SK-MEL-5 (cell line): ENCODE measurements at places on chromosomes 11 and 22.

DNA sequence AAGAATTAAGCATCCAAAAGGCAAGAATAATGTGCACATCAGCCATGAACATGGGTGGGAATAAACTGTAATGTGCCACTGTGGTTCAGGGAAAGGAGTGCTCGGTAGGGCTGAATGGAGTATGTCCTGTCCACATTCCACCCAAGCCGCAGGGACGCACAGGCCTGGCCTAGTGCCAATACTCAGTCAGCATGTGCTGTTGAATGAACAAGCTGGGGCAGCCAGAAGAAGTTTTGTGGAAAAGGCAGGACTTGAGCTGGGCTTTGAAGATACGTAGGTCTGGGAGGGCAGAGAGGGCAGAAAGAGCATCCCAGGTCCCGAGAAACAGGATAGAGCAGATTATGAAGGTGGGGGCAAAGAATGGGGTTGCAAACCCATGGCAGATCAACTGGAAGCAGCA, 60.0 kb upstream of the PLET1 start:
- peak; percentile 28 for DNase-seq

- no peak for DNase-seq
Measured at GRCh38 chr11:66473608-66474515, 6.4 kb upstream of the DPP3 start.

GRCh38 chr22:23856721-23857605, 712 bp upstream of the SLC2A11 start:
- DNase-seq = peak; percentile 72

DNA sequence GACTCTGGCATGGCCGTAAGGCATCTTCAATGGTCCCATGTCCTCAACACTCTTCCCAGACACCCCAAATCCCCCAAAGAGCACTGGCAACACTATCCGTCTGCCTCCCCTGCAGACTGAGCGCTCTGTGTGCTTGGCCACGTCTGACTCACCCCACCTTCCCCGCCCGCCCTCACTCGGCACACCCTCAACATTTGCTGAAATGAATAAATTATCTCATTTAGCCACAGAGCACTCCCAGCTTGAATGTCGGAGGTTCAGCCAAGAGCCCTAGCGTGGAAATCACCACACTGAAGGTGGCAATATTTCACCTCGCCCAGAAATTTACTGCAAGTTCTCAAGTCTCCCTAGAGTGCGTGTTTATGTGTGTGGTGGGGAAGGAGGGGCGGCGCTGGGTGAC, 46.6 kb upstream of the TCF20 start:
- no peak for DNase-seq

DNA sequence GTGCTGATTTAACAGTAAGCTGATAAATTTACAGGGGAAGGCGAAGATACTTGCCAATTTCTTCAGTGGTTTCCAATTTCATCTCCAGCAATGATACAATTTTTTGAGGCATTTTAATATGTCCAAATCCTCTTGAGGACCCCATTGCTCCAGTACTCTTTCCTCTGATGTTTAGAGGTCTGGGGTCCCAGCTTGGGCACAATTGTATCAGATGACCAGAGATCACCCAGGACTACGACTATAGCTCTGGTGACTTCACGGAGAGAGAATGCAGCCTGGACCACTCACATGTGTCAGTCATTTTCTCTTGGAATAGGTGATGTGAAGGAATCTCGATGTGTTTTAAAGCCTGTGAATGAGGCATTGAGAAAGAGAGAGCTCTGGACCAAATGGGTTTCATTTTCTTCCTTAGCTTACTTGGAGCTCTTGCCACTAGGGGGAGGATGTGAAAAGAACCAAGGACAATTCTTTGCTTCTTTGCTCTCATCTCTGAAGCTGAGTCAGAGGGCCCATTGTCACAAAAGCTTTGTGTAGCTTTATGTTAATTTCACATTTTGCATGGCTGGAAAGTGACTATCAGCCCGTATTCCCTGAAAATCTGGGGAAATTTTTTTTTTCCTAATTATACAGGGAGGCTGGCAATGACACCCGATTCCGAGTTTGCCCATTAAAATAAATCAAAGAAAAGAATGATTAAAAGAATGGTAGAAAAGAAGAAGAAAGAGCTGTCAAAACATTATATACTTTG, 6.7 kb upstream of the CCDC90B start:
- DNase-seq = peak; percentile 76

- DNase-seq = no peak
Measured at GRCh38 chr22:47207846-47208554, 445.6 kb downstream of the TBC1D22A start.

- DNase-seq = no peak
Measured at GRCh38 chr11:102384419-102385079, 37.5 kb downstream of the BIRC2 start.

GRCh38 chr11:86728562-86728961, 56.1 kb upstream of the ME3 start:
- DNase-seq = no peak
